Left cardiac atrium (tissue), 4 donors: ENCODE measurements at places on chromosomes 6 and 20. TPM values are rescaled to one million over a fixed set of nuclear protein-coding genes. Genes with fewer than 3 reads are reported as not detected.

MLIP gene
- total RNA-seq = 248 TPM

TAPBP gene
- 74.0 TPM for total RNA-seq

CEP43 gene
- 8.9 TPM for total RNA-seq

GMDS gene
- 20.8 TPM for total RNA-seq

TREM2 gene
- total RNA-seq = 3.1 TPM

ANKEF1 gene
- 2.5 TPM for total RNA-seq

AVP gene
- total RNA-seq = not detected

SEMG1 gene
- total RNA-seq = not detected

LHFPL5 gene
- total RNA-seq = not detected

MICAL1 gene
- 9.9 TPM for total RNA-seq

IMPG1 gene
- not detected for total RNA-seq

RGS19 gene
- 10.0 TPM for total RNA-seq

CLIC1 gene
- total RNA-seq = 196 TPM

RRAGD gene
- total RNA-seq = 89.5 TPM

FOXA2 gene
- total RNA-seq = not detected

RALGAPB gene
- total RNA-seq = 19.5 TPM

GLP1R gene
- total RNA-seq = 10.3 TPM

CRISP3 gene
- total RNA-seq = not detected

MAPK13 gene
- total RNA-seq = 1.9 TPM

SLA2 gene
- total RNA-seq = 0.56 TPM

SLC4A11 gene
- total RNA-seq = 0.52 TPM

HRH3 gene
- not detected for total RNA-seq

DNAH8 gene
- not detected for total RNA-seq

COL12A1 gene
- 23.2 TPM for total RNA-seq

PI3 gene
- total RNA-seq = not detected

CDH4 gene
- total RNA-seq = 0.08 TPM

RSPO3 gene
- 0.94 TPM for total RNA-seq

HEY2 gene
- 2.1 TPM for total RNA-seq

POPDC3 gene
- 34.5 TPM for total RNA-seq

ATP9A gene
- total RNA-seq = 27.6 TPM

LINC00237 gene
- not detected for total RNA-seq

CGA gene
- total RNA-seq = 1.2 TPM

PHACTR2 gene
- 56.7 TPM for total RNA-seq

BPIFB4 gene
- total RNA-seq = not detected

SYNCRIP gene
- total RNA-seq = 84.9 TPM

FUCA2 gene
- 42.1 TPM for total RNA-seq

TSPO2 gene
- total RNA-seq = not detected

C20orf96 gene
- total RNA-seq = 5.5 TPM

CFB gene
- 50.3 TPM for total RNA-seq

ALDH5A1 gene
- total RNA-seq = 16.2 TPM

UBE2C gene
- 0.73 TPM for total RNA-seq

MYH7B gene
- 82.3 TPM for total RNA-seq

KCNK15 gene
- 2.2 TPM for total RNA-seq

SLC32A1 gene
- not detected for total RNA-seq

ANGPT4 gene
- 0.27 TPM for total RNA-seq

TPMT gene
- 15.2 TPM for total RNA-seq

CLPSL2 gene
- total RNA-seq = not detected

CD83 gene
- total RNA-seq = 3.2 TPM

CAGE1 gene
- total RNA-seq = not detected

GPLD1 gene
- 1.2 TPM for total RNA-seq

DAAM2 gene
- 15.8 TPM for total RNA-seq

RTN4IP1 gene
- total RNA-seq = 12.9 TPM

PTCHD4 gene
- 0.86 TPM for total RNA-seq

HDGFL1 gene
- total RNA-seq = not detected

PRL gene
- total RNA-seq = not detected

TP53TG5 gene
- total RNA-seq = 2.0 TPM

BMP6 gene
- 2.1 TPM for total RNA-seq

ZC2HC1B gene
- not detected for total RNA-seq

PPP2R5D gene
- 30.2 TPM for total RNA-seq
